Stimulated activated CD4-positive, alpha-beta T cell treated with anti-CD3 and anti-CD28 coated beads, Interleukin-2, amount 100 ng/mL, for 24 hours (primary cell): ENCODE measurements at places on chromosomes 6 and 20.

GRCh38 chr20:47137231-47137870 is 219.1 kb downstream of the ZMYND8 start:
- no peak for DNase-seq

DNA sequence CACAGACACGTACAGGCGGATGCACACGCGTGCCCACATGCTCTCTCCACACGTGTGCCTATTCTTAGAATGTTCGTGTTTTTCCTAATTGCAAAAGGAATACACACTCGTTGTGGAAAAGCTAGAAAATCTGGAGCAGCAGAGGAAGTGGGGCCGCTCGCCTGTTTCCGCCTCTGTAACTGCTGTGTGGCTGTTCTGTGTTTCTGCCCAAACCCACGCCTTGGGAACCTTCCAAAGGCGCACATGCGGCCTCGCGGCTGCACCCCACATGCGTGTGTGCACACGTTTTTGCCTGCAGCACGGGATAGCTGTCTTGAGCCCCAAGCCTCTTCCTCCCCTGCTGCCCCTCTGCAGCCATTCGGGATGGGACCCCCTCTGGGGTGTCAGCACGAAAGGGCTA is 12.2 kb downstream of the SLC17A9 start:
- DNase-seq: no peak

DNA sequence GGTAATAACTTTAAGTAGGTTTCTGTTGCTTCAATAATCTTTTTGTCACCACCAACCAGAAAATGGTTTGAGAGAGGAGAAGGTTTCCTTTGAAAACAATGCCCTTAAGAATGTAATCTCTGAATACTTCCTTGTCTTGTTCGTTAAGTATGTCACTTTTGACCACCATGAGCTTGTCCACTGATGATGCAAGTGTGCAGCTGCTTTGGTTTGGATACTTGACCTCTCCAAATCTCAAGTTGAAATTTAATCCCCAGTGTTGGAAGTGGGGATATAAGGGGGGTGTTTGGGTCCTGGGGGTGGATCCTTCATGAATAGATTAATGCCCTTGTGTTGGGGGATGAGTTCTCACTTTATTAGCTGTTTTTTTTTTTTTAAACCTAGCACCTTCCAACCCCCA is 985.4 kb downstream of the EPHA7 start:
- DNase-seq: no peak

- no peak for DNase-seq
Measured at GRCh38 chr6:53956068-53956711, 155.1 kb upstream of the MLIP start.

DNA sequence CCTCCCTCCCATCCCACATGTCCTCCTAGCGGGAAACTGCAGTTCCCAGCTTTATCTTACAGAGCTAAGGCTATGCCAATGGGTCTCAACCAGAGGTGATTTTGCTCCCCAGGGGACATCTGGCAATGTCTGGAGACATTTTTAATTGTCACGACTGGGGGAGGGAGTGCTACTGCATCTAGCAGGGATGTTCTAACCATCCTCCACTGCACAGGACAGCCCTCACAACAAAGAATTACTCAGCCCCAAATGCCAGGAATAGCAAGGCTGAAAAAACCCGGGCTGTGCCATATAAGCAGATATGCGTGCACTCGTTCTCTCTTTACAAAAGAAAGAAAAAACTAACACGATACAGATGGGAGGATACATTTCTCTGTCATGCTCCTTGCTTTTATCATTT is 8.5 kb downstream of the MRPS18A start:
- no peak for DNase-seq
